ENCODE measurements at places on chromosomes 3 and 15.

DNA sequence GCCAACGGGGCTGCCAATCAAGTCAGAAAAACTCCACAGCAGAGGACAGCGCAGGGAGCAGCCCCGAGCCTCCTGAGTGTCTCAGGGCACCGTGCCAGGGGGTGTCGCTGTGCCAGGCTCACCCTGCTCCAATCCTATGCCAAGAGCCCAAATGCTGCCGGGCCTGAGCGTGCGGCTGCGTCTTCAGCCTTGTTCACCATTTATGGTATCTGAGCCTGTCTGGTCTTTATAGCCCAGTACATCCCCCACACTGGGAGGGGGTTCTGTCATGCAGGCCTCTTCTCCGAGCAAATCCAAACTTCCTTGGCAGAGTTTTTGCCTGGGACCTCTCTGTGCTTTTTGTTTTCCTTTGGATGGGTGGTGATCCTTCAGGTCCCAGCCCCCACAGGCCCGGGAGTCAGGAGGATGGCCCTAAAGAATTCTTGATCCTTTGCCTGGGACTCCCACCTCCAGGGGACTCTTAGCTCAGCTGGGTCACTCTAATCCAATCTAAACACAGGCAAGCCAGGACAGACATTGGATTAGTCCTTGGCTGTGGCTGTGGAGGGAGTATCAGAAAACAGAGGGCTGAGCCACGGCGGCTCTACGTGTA lies 135.1 kb upstream of the HACD2 start:
- no peak for DNase-seq

DNA sequence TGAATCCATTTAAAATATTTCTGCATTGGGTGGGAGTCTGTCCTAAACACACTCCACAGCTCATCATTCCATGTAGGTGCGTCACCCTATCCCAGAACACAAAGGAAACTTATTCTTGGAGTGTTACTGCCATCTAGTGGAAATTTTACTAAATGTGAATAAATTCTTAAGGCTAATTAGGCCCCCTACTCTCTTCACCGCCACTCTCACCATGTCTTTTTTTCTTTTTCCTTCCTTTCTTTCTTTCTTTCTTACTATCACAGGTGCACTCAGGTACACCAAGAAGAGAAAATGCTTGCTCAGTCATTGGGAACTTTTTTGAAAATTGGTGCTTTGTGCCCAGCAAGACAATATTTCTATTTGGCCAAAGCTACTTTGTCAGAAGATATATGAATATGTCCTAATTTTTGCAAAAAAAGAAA lies 26.4 kb upstream of the ATP8B4 start:
- DNase-seq: peak; percentile 75

- DNase-seq: no peak
These were observed 18.6 kb downstream of the FAM174B start for GRCh38 chr15:92636908-92637481.

DNA sequence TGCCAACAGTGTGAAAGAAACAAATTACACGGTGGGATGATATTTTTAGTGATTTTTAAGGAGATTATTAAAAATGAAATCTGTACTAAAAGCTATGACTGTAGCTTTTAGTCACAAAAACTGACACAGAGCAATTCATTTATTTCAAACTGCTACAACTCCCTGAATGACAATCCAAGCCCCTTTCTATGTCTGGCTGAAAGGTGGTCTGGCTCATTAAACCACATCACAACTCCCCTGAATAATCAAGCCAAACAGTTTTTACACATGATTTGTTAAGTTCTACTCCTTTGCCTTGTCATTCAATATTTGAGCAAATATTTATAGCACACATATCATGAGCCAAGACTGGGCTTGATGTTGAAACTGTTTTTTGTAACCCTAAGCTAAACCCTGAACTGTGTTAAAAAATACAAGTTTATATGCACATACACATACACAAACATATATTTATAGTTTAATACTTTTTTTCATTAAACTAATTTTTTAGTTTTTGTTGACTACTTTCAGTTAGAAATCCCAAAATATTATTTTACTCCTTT lies 125.5 kb downstream of the RBMS3 start:
- no peak for DNase-seq

DNA sequence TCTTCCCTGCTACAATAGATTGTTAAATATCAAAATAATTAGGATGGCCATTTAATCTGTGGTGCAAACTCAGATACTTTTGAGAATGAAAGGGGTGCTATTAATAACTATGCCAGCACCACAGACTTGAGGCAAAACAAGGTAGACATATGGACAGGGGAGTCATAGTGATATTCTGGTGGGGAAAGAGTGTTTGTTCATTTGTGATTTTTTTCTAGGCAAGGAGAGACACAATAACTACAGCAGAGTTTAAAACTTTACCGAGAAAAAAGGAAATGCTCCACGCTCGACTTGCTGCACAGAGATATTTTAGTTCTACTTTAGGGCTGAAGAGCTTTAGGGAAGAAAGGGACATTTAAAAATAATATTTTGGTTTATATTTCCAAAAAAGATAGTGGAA lies 611.2 kb upstream of the GRM7 start:
- no peak for DNase-seq

DNA sequence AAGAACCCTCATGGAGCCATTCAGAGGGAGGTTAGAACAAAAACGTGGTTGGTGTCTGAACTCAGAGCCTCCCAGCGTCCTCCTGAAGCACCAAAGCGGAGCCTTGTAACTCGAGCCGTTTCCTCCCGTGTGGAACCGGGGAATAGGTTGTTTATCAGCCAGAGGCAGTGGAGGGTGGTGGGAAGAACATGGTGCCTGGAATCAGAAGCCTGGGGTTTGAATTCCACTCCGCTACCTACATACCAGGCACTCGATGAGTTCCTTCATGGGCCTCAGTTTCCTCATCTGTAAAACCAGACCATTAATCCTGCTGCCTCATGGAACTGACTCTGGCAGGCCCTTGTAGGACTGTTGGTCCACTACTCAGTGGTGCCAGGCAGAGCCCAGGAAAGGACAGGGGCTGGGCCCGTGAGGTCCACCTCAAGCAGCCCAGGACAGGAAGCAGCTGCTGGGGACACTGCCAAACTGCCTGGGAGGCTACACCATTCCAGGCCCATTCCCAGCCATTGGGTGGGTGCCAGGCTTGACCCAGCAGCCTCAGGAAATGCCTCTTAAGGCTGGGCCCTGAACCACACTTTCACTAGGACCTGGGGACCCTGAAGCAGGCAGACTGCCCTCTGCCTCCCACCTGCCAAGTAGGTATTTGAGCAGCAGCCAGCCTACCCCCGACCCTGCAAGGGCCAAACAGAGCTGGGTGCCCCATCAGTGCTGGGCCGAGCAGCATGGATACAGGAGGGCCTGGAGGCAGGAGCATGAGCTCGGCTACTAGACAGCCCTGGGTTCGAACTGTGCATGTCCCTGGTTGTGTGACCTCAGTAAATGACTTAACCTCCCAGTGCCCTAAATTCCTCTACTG lies 33.4 kb downstream of the PRKCD start:
- no peak for DNase-seq

DNA sequence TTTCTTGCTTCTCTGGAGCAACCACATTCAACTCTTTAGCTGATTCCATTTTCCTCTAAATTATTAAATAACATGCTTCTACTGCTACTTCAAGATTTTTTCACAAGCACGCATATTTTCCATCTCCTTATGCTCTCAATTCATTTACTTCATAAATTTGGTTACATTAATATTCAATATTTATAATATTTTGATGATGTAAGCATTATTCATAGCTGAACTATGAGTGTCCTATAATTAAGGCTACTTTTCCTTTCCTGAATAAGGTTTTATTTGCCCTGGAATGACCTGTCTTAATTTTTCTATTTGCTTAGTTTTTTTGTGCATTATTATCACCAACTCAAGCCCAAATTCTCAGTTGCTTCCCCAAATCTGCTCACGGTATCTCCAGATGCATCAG lies 109.4 kb upstream of the ADPGK start:
- DNase-seq: no peak

GRCh38 chr3:76345878-76346277 lies 560.5 kb upstream of the ZNF717 start:
- DNase-seq: no peak

DNA sequence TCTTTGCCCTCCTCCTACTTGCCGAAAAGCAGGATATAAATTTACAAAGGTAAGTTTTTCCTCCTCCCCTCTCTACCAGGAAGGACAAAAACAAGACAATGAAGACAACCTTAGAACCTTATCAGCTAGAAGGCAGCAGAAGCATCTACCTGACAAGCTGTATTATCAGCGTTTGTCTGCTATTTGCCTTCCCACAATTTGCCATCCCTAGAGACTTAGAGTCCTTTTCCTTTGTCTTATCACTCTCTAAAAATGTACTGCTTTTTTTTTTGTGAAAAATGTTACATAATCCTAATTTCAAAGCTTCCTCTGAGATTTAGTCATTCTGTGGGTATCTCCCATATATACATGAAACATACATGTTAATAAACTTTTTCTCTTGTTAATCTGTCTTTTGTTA lies 176.9 kb upstream of the PROK2 start:
- DNase-seq: no peak

DNA sequence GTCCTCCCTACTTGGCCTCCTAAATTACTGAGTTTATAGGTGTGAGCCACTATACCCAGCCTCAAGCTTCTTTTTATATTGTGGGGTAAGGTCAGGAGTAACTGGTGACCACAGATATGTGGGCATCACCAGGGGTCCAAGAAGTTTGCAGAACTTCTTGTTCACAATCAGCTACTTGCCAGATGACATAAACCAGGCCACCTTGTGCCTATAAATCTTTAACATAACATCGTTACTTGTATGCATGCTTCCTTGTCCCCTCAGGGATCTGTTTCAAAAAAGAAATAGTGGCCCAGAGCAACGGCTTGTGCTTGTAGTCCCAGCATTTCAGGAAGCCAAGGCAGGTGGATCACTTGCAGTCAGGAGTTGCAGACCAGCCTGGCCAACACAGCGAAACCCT lies 115.1 kb upstream of the FAM174B start:
- DNase-seq: no peak

DNA sequence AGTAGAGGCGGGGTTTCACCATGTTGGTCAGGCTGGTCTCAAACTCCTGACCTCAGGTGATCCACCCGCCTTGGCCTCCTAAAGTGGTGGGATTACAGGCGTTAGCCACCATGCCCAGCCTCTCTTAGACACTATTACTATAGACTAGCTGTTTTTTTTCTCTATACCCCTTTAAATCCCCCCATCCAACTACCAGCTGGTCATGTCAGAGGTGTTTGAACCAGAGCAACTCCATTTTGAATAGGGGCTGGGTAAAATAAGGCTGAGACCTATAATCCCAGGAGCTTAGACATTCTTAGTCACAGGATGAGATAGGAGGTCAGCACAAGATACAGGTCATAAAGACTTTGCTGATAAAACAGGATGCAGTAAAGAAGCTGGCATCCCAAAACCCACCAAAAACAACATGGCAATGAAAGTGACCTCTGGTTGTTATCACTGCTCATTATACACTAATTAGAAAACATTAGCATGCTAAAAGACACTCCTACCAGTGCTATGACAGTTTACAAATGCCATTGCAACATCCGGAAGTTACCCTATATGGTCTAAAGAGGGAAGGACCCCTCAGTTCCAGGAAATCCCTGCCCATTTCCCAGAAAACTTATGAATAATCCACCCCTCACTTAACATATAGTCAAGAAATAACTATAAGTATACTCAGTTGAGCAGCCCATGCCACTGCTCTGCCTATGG lies 57.8 kb upstream of the GPD1L start:
- DNase-seq: no peak

DNA sequence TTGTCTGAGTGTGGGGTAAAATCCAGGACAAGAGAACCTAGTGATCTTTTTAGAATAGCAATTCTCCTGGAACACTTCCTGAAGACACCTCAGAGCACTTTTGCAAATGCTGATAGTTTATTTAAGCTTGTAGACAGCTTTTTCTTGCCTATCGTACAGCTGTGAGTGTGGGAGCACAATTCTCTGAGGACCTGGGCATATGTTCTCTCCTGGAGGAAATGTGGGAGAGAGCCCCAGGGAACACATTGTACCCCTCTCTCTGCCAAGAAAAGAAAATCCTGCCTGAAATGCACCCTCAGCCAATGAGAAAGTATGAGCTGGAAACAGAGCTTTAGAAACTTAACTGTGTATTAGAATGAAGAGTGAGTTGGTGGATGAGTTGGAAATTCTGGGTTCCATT lies 308.3 kb upstream of the SEMA6D start:
- DNase-seq: no peak

DNA sequence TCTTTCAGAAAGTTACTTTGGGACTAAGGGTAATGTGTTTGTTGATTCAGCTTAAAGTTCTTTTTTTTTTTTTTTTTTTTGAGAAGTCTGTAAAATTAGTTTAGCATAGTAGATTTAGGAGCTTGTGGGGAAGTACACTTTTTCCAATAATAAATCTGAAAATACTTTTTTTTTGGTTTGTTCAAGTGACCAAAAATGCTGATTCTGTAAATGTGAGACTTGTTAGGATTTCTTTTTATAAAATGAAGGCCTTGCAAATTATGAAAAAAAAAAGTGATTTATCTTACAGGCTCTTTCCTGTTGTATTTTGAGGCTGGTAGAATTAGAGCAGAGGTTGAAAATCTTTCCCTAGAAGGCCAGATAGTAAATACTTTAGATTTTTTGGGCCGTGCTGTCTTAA lies 7.6 kb downstream of the OXNAD1 start:
- DNase-seq: no peak

- DNase-seq: no peak
These were observed 74.1 kb downstream of the CACNA2D3 start for GRCh38 chr3:54196360-54196991.

- no peak for DNase-seq
These were observed 18.9 kb downstream of the ILDR1 start for GRCh38 chr3:122003112-122003511.

GRCh38 chr3:177589911-177590381 lies 392.7 kb upstream of the TBL1XR1 start:
- no peak for DNase-seq

DNA sequence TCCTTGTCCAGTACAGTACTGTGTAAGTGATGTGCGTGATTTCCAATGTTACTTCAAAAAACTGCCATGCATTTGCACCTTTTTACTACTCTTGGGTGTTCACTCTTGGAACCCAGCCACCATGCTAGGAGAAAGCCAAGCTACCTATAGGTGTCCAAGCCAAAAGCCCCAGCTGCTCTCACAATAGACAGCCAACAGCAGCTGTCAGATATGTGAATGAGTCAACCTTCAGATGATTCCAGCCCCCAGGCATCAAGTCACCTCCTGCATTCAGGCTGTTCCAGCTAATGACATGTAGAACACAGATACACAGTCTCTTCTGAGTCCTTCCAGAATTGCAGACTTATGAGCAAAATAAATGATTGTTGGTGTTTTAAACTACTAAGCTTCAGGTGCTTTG lies 417.7 kb upstream of the TGFBR2 start:
- DNase-seq: no peak

- no peak for DNase-seq
These were observed 140.4 kb downstream of the PCCB start for GRCh38 chr3:136390574-136390973.

GRCh38 chr15:74226761-74227540 lies 9.2 kb upstream of the CCDC33 start:
- no peak for DNase-seq

- no peak for DNase-seq
These were observed 60.5 kb downstream of the TLE3 start for GRCh38 chr15:70037292-70037640.
